ENCODE measurements at places on chromosomes 16 and 17.

GRCh38 chr17:30401097-30401496, 22.4 kb downstream of the CPD start:
- DNase-seq, result no peak

- no peak for DNase-seq
Measured at GRCh38 chr17:3929181-3929580, 12.9 kb upstream of the P2RX1 start.

- DNase-seq, result no peak
Measured at GRCh38 chr17:57245786-57246185, 10.5 kb upstream of the MSI2 start.

GRCh38 chr16:72977127-72977526, 70.8 kb downstream of the ZFHX3 start:
- no peak for DNase-seq

GRCh38 chr17:42422958-42423712, at the start of gene CAVIN1:
CAVIN1 (minus strand) TSS chr17:42423256; CDS start chr17:42423097, 159 bp downstream.
- DNase-seq, result no peak

DNA sequence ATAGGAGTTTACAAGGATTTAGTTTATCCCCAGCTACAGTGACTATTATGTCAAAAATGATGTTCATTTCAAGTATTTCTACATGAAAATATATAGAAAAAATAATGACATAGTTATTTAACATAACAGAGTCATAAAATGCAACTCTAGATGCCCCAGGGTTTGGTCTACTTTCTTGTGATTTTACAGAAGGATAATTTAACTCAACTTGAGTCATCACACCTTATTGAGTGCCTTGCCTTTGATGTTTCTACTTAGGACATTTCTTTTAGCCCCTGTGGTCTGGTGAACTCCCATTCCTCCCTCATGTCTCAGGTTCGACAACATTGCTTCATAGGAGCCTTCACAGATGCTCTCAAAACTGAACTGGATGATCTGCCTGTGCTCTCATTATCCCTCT, 2.0 kb downstream of the KRT20 start:
- DNase-seq, result no peak

- DNase-seq, result no peak
Measured at GRCh38 chr17:19873346-19873745, 5.6 kb upstream of the ULK2 start.

DNA sequence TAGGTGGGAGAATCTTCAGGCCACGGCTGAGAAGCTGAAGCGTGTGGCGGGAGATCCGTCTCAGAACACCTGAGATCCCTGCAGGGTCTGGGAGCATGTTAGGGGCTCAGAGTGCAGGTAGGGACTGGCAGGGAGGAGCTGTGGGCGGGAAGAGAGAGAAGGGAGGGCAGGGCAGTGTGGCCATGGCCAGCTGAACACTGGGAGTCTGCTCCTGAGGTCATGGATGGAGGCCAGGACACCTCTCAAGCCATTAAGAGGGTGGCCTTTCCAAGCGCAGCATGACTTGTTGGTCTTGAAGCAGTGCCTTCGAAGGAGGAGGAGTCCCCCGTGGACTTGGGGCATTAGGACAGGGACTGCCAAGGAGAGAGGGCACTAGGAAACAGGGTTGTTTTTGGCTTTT, 23.7 kb downstream of the NAA60 start:
- DNase-seq, result no peak

DNA sequence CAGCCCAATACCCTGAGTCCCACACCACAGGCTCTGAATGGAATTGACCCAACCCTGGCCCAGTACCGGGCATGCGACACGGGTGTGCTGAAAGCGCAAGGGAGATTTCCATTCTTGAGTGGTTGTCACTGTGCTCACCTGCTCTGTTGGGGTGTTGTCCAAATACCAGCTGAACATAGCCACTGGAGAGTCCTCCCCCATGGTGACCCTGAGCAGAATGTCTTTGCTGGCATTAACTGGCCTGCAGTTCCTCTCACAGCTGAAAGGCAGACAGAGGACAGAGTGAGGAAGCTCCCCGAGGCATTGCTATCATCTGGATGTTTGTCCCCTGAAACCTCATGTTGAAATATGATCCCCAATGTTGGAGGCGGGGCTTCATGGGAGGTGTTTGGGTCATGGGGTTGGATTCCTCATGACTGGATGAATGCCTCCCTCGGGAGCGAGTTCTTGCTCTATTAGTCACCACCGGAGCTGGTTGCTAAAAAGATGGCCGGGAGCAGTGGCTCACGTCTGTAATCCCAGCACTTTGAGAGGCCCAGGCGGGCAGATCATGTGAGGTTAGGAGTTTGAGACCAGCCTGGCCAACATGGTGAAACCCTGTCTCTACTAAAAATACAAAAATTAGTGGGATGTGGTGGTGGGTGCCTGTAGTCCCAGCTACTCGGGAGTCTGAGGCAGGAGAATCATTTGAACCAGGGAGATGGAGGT, 57.3 kb upstream of the BCO1 start:
- DNase-seq, result no peak

- DNase-seq, result no peak
Measured at GRCh38 chr17:60416368-60416925, 5.8 kb upstream of the CHCT1 start.

GRCh38 chr17:41060052-41060604, at the start of gene KRTAP2-3:
KRTAP2-3 (minus strand) TSS chr17:41060114; CDS start chr17:41060050, 64 bp downstream.
- no peak for DNase-seq

DNA sequence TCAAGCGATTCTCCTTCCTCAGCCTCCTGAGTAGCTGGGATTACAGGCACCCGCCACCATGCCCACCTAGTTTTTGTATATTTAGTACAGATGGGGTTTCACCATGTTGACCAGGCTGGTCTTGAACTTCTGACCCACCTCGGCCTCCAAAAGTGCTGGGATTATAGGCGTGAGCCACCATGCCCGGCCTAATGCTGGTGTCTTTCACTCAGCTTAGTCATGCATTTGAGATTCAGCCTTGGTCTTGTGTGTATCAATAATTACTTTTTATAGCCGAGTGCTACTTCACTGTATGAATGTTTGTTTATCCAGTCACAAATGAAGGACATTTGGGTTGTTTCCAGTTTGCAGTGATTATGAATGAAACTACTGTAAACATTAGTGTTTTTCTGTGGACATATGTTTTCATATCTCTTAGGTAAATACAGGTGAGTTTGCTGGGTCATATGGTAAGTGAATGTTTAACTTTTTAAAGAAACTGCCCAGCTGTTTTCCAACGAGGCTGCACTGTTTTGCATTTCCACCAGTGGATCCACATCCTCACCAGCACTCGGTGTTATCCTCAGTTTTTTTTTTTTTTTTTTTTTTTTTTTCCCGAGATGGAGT, 11.0 kb upstream of the PLCG2 start:
- no peak for DNase-seq

DNA sequence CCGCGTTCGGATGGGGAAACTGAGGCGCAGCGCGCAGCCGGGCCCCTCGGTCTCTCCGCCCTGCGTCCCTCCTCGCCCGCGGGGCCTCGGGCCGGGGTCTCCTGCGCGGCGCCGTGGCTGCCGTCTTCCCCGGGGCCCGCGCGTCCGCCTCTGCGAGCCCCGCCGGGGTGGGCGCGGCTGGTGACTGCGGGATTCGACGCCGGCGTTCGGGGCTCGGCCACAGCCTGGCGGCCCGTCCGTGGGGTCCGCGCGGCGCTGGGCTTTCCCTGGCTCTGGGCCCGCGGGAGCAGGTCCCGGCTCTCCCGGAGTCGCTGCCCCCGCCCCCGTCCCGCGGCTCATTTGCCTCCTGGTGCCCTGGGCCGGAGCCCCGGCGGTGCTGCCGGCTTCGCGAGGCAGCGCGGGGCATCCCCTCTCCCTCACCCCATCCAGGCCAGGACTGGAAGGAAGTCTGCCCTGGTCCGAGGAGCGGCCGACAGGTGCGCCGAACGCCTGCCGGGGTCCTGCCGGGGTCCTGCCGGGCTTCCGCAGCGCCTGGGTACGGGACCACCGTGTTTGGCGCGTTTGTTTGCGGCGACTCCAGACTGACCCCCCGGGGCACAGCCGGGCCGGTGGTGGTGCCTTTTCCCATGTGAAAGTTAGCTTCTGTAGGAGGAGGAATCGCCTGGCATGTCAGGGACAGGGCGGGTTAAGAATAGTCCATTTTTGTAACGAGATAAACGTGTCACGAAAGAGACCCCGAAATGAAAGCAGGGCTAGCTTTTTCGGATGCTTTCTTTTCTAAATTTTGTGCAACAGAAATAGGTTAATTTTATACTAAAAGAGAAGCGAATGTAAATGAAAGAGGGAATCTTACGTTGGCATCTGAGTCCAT, 671 bp downstream of the CHMP6 start:
- no peak for DNase-seq

GRCh38 chr16:4303973-4304372, 11.9 kb upstream of the GLIS2 start:
- DNase-seq, result no peak

- no peak for DNase-seq
Measured at GRCh38 chr16:87407511-87408112, 15.5 kb downstream of the MAP1LC3B start.

DNA sequence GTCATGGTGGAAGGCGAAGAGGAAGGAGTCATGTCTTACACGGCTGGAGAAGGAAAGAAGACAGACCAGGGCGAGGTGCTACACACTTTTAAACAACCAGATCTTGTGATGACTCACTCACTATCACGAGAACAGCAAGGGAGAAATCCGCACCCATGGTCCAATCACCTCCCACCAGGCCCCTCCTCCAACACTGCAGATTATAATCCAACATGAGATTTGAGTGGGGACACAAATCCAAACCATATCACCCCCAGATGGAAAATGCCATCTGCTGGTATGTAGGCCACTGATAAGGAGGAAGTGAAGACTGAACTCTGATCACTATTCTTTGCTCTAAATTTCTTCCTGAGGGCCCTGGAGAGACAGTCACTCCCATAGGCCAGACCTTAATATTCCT, 7.5 kb upstream of the ITGAX start:
- DNase-seq, result no peak

DNA sequence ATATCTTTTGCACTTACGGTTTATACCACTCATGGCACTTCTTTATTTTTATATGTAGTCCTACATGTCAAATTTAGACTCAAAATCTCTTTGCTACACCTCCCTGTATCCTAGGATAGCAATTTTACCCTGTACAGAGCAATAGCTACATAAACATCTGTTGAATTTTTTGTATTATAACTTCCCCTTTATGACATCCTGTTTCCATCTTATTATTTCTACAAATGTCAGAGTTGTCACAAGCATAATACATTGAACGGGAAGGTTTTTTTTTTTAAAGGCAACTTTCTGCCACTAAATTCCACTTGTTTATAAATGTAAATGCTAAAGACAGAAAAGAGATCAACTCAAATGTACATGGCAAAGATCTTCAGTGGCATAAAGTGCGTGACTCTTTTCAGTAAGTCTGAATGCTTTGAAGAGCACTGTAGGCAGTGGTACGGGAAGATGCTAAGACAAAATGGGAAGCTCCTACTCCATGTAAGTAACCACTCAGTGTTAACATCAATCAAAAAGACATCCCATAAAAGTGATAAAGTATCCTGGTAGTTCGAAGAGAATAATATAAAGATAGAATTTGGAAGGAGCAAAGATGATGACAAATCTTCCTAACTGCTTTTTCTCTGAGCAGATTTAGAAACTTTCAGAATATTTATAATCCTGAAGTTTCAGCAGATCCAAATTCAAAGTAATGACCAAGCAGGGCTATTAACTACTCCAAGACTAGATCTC, 26.8 kb downstream of the GNA13 start:
- no peak for DNase-seq

DNA sequence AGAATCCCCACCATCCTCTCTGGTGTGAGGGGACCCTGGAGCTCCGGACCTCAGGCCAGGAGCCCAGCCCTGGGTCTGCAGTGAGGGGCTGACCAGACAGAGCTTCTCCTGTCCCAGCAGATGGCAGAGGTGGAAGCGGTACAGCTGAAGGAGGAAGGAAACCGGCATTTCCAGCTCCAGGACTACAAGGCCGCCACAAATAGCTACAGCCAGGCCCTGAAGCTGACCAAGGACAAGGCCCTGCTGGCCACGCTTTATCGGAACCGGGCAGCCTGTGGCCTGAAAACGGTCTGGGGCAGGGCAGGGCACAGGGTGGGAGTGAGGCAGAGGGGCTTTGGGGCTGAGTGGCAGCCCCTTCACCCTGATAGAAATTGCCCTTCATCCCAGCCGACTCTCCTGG, 527 bp downstream of the UNC45B start:
- no peak for DNase-seq

- DNase-seq, result no peak
Measured at GRCh38 chr17:6755731-6756184, at the start of gene XAF1. XAF1 (plus strand) TSS chr17:6756046; CDS start chr17:6756079, 33 bp downstream.

DNA sequence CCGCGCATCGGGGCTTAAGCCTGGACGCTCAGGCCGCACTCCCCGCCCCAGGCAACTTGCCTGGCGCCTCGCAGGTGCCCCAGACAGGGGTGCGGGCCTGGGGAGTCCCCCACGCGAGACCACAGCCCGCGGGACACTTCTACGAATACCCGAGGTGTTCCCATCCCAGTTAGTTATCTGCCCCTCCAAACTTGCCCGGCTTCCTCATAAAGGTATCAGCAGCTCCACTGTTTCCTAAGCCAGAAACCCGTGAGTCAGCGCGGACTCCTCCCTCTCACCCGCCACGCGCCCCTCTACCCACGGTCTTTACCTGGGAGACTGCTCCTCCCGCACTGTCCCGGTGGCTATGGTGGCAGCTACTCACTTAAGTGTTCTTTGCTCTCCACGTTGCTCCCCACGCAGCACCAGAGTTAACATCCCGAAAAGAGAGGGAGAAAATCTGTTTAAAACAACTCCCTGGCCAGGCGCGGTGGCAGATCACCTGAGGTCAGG, 1.0 kb upstream of the CREBBP start:
- no peak for DNase-seq

- DNase-seq, result no peak
Measured at GRCh38 chr17:20206591-20206990, 197.4 kb downstream of the SPECC1 start.

Data from stimulated activated CD8-positive, alpha-beta memory T cell treated with anti-CD3 and anti-CD28 coated beads, Interleukin-4, amount 100 ng/mL, for 1 hour (primary cell).